Right renal cortex interstitium (tissue), 3 donors: ENCODE measurements at places on chromosomes 2 and 18.

GRCh38 chr2:57181315-57182038 is 865.1 kb upstream of the VRK2 start:
- no peak for DNase-seq

GRCh38 chr2:27762951-27763906 is 8.3 kb upstream of the MRPL33 start:
- DNase-seq = no peak

GRCh38 chr2:100289020-100289419 is 33.3 kb downstream of the LONRF2 start:
- no peak for DNase-seq

- DNase-seq = no peak
Observed at GRCh38 chr18:3233433-3234168, 13.8 kb upstream of the MYOM1 start.

DNA sequence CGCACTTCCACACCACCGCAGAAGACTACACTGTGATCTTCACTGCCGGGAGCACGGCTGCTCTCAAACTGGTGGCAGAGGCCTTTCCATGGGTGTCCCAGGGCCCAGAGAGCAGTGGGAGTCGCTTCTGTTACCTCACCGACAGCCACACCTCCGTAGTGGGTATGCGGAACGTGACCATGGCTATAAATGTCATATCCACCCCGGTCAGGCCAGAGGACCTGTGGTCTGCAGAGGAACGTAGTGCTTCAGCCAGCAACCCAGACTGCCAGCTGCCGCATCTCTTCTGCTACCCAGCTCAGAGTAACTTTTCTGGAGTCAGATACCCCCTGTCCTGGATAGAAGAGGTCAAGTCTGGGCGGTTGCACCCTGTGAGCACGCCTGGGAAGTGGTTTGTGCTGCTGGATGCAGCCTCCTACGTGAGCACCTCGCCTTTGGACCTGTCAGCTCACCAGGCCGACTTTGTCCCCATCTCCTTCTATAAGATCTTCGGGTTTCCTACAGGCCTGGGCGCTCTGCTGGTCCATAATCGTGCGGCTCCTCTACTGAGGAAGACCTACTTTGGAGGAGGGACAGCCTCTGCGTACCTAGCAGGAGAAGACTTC is 12.5 kb downstream of the MOCOS start:
- no peak for DNase-seq

- DNase-seq = no peak
Observed at GRCh38 chr2:171178993-171179392, 18.3 kb upstream of the TLK1 start.

- DNase-seq = no peak
Observed at GRCh38 chr2:32479993-32480392, 123.2 kb downstream of the BIRC6 start.

DNA sequence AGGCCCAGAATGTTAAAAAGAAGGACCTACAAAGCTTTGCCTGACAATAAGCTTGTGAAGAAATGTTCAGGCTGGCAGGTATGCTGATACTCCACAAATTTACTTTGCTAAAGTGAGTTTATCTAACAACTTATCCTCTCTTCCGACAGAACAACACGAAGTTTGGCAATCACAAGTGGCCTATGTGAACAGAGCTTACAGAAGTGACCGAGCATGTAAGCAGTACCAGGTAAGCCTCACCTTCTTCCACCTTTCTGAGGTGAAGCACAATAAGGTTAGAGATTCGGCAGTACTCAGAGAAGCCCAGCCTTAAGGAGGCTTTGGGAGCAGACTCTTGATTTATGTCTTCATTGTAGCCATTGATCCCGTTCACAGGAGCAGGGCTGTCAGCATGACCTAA is 9.0 kb upstream of the LCT start:
- DNase-seq = no peak

DNA sequence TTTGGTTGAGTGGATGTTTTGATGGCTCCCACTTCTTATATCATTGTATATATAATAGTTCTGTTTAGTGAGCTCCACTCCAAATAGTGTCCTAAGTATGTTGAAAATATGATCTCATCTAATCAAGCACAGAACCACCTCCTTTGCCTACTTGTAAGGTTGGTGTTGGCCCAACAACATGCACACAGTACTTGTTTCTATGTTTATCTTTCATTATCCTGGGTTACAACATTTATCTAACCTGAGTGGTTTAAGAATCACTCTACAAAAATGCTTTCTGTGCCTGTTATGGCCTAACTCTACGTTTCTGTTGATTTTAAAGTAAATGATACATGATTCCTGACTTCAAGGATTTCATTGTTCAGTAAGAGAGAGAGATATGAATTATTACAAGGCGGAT is 281.9 kb downstream of the FIGN start:
- DNase-seq = no peak

DNA sequence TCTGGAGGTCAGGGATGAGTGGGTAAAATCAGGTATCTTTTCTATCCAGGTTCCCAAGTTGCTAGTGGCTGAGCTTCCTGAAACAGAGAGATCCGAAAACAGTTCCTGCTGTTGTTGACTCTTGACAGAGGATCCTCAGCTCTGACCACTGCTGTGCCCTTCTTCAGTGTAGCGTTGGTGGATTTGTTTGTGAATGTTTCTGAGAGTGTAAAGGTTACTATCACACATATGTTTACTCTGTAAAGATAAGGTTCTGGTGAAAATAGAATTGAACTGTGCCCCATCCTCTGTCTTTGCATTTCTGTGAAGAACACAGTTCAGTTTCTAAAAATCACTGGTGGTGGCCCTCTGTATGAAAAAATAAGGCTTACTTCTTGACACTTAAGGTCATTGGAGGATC is 119.8 kb downstream of the LDLRAD4 start:
- no peak for DNase-seq

- DNase-seq = no peak
Observed at GRCh38 chr18:61690418-61691138, 202.2 kb downstream of the RNF152 start.

DNA sequence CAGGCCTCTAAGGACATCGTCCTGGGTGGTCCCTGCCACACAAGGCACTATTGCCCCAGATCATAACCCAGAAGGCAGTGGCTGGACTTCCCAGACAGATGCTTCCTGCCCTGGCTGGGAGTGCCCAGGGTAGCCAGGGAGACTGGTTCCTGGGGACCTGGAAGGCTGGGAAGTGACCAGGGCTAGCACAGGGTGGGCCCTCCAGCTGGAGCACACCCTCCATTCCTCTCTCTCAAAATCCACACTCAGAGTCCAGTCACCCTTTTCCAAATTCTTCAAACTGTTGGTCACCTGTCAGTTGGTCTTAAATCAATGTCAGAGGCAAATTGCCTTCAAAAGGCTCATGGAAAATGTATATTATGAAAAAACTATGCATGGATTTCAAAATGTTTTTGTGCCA is 11.6 kb upstream of the TUBB6 start:
- no peak for DNase-seq

- DNase-seq = no peak
Observed at GRCh38 chr2:2773692-2774091, 442.6 kb upstream of the MYT1L start.

GRCh38 chr2:28507796-28508764 is 12.2 kb downstream of the PLB1 start:
- DNase-seq = peak; percentile 23

DNA sequence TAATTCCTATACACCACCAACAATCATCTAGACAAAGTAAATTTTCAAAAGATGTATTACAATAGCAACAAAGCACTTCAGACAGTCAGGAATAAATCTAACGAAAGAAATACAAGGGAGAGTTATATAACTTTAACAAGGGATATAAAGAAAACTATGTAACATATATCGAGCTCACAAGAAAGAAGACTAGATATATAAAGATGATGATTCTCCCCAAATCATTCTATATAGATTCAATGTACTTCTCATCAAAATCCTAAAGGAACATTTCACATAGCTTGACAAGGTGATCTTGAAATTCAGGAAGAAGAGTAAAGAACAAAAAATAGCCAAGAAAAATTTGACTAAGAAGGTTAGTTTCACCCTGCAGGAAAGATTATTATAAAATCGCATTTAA is 179.4 kb downstream of the SP3 start:
- DNase-seq = no peak

- DNase-seq = no peak
Observed at GRCh38 chr2:160910681-160911080, 249.5 kb upstream of the TANK start.

GRCh38 chr2:226483745-226484619 is 315.6 kb downstream of the IRS1 start:
- no peak for DNase-seq

- no peak for DNase-seq
Observed at GRCh38 chr2:50547521-50547920, 484.4 kb downstream of the NRXN1 start.

DNA sequence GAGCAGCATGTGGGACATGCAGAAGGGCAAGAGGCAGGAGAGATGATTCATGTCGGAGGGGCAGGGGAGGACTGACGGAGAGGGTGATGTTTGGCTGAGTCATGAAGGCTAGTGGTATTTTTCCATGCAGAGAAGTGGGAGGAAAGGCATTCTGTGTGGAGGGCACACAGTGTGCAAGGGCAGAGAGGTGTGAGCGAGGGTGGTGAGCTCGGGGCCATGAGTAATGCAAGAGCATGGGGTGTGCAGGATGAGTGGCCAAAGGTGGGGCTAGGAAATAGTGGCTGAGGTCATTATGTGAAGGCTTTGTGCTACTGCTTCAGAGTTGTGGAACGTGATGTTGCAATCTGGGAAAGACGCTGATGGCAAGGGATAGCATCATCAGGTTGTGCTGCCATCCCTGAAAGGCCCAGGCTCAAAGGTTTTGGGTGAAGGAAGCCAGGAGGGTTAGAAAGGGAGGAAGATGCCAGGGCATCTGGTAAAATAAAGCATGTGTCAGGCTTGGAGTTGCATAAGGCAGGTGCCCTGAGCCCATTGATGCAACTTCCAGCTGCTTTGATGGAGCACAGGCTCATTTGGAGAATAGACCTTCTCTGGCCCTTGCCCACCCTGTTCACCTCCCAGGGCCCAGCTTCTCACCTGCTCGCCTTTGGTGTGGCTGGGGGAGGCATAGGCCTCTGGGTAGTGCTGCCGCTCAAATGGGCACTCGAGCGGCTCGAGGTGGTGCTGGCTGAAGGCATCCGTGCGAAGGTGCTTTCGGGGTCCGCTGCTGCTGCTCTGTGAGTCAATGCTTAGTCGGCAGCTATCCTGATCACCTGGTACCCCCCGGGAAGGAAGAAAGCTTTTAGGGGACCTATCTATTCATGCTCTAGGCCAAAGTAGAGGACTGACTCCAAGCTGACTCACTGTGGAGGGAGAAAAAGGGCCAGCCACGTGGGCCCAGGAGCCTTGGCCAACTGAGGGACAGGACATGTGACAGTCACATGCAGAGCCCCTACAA is 37.5 kb downstream of the PAX8 start:
- DNase-seq = no peak

DNA sequence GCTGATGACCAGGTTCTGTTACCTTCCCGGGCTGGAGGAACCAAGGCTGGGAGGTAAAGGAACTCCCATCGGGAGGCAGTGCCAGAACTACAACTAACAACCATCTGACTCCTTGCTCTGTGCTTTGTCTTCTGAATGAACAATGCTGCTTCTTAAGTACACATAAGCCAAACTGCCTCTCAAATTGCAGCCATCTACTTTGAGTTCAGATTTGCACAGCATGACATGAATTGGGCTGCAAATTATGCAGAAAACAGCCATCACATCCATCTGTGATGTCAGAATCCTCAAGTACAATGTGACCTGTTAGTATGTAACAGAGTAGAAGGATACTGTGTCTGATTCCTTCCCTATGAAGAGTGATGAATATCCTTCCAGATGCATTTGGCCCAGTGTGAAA is 290.6 kb downstream of the ZNF521 start:
- DNase-seq = no peak

DNA sequence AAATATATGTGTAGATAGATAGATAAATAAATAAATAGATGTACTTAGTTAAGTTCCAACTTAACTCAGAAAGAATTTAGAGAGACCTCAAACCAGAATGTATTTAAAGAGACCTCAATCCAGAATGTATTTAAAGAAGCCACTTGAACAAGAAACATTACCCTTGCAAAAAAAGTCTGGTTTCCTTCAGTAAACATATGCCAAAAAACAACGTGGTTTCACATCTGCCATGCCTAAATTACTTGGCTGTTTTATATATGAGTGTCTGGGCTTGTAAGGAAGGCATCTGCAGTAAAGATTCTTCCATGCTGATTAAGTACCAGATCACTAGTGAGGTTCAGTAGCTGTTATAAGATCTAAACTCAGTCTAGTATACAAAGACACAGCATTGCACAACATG is 29.1 kb upstream of the RPE start:
- DNase-seq = no peak

DNA sequence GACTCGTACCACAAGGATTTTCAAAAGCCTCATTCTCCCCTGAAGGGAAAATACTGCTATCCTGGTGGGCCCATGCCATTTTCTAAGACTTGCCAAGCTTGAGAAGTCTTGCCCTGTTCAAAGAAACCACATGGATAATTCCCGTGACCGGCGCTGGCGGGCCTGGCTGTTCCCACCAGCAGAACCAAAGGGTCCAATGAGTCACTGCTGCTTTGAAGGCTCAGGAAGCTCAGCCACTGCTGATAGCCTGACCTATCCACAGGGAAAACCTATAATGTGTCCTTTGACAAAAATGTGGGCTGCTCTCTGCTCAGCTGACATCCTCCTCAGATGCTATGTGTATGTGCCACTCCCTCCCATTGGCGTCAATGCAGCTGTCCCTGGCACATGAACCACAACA is 137.9 kb upstream of the RAB12 start:
- no peak for DNase-seq

GRCh38 chr2:42052702-42053481 is 5.1 kb downstream of the PKDCC start:
- no peak for DNase-seq

- no peak for DNase-seq
Observed at GRCh38 chr2:237566401-237567235, at the start of gene PRLH. TSS of gene PRLH (plus strand) at chr2:237566574. CDS start at chr2:237566574, 0 bp downstream.

- DNase-seq = no peak
Observed at GRCh38 chr2:165899311-165899710, 54.3 kb downstream of the TTC21B start.

- no peak for DNase-seq
Observed at GRCh38 chr2:180579388-180579787, 401.0 kb upstream of the UBE2E3 start.

DNA sequence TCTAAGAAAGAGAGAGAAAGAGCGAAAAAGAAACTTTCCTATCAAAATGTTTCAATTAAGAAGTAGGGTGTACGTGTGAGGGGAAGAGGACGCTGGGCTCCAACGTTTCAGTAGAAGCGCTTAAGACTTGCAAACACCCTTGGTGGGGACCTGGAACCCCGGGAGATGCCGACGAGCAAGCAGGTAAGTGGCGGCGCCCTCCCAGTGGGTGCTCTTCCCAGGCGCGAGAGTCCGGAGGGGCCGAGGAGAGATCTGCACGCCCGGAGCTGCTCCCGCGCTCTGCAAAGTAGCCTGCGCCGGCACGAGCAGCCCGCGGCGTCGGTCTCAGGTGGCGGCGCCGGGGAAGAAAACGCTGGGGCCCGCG is 678 bp upstream of the OTX1 start:
- DNase-seq = no peak

DNA sequence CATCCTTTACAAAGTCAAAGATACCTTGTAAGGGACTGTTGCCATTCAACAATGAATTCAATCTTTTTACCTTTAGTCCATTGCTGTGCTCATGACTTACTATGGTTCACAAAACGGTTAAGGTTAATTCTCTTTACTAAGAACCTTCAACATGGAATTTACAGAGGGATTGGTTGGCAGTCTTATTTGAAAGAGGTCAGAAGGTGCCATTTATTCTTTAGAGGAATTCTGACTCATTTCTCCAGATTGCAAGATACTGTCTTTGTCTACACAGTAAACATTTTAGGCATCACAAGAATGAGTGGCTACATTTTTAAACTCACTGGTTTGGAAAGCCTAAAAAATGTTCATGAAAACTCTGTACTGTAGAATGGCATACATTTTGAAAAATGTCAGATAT is 17.4 kb downstream of the KCNH7 start:
- no peak for DNase-seq
